ENCODE measurements at places on chromosomes 12 and 14.
A peak's percentile ranks its signal among the peaks of the same experiment; 100 is the strongest.

DNA sequence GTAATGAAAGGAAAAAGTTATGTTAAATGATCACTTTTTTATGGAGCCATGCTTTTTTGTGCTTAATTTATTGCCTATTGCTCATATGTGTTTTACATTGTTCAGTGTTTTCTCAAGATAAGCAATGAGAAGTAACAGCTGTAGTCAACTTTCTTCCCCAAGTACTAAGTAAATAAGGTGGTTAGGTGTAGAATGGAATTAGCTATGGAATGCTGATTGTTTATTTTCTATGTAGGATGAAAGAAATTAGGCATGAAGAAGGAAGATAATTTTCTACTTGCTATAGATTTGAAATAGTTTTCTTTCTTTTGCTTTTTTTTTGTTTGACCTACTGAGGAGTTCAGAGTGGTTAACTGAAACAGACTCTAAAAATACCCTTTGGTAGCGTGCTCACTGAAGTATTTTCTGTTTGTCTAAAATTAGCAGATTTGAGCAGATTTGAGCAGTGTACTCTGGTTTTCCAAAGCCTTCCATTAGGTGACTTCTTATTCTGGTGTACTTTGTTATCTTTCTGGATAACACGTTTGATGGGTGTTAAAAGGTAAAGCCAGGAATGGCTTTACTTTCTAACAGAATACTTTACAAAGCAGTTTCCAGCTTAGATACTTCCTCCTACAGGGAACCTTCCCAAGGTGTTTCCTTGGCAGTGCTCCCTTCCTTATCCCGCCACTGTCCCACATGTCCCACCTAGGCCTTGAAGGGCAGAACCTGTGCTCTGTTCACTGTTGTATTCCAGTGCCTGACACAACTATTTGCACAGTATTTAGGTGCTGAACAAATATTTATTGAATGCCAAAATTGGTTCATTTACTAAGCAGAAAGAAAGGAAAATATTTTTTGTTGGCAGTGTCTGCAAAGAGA is 56.0 kb downstream of the RASSF3 start:
- DNase-seq, result no peak

DNA sequence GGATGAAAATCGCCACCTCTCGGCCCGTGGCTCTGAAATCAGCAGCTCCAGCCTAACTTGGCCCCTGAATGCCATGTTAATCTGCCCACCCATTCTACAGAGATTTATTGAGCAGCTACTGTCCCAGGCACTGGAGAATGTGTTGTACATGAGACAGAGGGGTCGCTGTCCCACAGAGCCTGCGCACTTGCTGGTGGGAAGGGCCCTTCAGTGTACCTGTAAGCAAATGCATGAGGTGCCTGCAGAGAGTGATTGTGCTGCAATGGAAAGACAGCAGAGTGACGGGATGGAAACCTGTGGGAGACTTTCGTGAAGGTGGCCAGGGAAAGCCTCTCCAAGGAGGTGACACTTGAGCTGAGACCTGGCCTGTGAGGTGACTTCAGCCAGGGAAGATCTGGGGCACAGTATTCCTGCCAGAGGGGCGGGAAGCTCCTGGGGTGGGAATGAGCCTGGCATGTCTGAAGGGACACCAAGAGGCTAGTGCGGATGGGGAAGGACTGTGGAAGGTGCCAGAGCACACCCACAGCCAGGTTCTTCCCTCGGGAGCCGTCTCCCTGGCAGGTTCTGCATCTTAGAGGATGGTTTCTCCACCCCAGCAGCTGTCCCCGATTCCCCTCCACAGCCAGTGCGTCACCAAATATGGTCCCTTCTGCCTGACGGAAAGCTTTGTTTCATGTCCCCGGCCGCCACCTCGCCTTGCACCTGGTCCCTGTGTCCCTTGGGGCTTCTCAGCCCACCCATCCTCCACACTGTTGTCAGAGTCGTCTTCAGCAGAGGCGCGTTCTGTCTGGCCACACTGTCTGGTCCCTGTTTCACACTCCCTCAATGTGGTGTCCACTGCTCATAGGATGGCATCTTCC is 8.7 kb downstream of the SMIM41 start:
- DNase-seq, result no peak

GRCh38 chr12:84760091-84760865 is 152.3 kb downstream of the SLC6A15 start:
- peak; percentile 5 for DNase-seq

- no peak for DNase-seq
Observed at GRCh38 chr12:31567029-31567428, 23.9 kb downstream of the DENND5B start.

DNA sequence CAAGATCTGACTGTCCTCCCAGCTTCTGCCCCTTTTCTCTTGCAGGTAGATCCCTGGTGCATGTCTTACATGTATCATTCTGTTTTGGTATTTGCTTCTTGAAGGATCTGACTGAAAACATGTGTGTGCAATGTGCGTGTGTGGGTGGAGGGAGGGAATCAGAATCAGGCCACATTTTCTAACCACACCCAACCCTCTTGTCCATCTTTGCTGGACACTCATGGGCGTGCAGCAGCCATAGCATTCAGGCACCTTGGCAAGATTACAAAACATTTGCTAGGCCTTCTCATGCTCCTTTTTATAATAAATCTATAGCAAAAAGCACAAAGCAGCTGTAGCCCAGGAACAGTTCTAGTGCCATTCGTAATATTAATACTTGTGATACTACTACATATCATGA is 233.6 kb upstream of the E2F7 start:
- DNase-seq, result peak; percentile 91

DNA sequence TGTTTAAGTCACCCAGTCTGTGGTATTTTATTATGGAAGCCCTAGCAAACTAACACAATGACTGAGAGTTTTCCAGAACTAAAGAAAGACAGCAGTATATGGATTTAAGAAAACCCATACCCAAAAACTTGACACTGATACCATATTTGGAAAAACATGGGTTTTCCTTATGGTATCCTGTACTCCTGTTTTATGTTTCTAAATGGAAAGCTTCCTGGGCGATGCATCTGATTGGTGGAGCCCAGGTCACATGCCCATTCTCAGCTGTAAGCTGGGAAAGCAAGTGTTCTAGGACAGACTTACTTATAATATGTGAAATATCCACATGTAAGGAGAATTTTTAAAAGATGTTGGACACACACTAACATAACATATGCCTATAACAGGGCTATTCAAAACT is 4.5 kb upstream of the RNASE4 start:
- peak; percentile 66 for DNase-seq

GRCh38 chr12:122747224-122748135 is 5.1 kb upstream of the DENR start:
- DNase-seq, result no peak

GRCh38 chr12:102061096-102061559 is 663 bp downstream of the WASHC3 start:
- DNase-seq, result no peak

All from fibroblast of mammary gland (primary cell).